ENCODE measurements at places on chromosomes 11 and 22.

GRCh38 chr11:68312780-68313573, 586 bp downstream of the LRP5 start:
- no peak for DNase-seq

- no peak for DNase-seq
These were observed 287.9 kb downstream of the SWAP70 start for GRCh38 chr11:9951807-9952206.

DNA sequence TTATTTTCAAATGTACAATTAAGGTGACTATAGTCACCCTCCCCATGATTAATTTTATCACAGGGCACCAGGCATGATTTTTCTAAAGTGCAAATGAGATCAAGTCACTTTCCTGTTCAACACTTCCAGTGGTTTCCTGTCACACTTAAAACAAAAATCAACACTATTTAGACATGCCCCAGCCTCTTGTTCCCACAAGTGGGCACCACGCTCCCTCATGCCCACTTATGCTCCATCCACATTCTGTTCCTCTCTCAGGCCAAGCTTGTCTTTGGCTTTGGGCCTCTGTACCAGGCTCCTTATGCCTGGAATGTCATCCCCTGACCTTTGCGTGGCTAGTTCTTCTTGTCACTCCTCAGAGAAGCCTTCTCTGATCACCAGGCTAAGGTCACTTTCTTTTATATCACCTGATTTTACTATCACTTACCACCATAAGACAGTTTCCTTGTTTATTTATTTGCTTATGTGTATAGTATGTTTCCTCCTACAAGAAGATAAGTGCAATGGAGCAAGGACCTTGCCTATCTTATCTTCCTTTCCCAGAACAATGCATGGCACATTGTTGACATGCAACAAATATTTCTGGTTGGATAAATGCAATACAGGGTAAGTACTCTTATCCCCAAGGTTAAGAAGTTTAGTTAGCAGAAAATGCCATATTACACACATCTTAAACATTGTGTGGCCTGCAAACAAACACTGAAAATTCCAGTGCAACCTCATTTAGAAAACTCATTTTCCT, 50.9 kb upstream of the PANX1 start:
- DNase-seq: no peak

DNA sequence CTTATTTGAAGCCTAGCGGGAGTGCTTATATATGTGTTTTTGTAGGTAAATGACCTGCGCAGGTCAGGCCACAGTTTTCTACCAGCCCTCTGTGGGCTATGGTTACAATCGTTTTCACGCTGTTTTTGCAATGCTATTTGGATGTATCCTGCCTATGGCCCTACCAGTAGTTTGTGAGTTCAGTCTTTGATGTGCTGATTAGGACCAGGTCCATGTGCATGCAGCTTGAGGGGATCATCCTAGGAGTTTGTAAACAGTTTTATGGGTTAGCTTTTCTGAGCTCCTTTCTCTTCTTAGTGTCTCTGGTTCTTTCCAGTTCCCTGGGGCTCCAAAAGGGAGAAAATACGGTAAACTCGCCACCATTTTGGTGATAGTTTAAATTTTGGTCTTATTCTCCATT, 142.5 kb downstream of the LDLRAD3 start:
- DNase-seq: no peak

GRCh38 chr11:32044158-32044863, 46.6 kb upstream of the RCN1 start:
- DNase-seq: no peak

All from stimulated activated CD4-positive, alpha-beta T cell treated with anti-CD3 and anti-CD28 coated beads, Interleukin-2, amount 100 ng/mL, for 48 hours (primary cell).